ENCODE measurements at places on chromosomes 7 and 10.

DNA sequence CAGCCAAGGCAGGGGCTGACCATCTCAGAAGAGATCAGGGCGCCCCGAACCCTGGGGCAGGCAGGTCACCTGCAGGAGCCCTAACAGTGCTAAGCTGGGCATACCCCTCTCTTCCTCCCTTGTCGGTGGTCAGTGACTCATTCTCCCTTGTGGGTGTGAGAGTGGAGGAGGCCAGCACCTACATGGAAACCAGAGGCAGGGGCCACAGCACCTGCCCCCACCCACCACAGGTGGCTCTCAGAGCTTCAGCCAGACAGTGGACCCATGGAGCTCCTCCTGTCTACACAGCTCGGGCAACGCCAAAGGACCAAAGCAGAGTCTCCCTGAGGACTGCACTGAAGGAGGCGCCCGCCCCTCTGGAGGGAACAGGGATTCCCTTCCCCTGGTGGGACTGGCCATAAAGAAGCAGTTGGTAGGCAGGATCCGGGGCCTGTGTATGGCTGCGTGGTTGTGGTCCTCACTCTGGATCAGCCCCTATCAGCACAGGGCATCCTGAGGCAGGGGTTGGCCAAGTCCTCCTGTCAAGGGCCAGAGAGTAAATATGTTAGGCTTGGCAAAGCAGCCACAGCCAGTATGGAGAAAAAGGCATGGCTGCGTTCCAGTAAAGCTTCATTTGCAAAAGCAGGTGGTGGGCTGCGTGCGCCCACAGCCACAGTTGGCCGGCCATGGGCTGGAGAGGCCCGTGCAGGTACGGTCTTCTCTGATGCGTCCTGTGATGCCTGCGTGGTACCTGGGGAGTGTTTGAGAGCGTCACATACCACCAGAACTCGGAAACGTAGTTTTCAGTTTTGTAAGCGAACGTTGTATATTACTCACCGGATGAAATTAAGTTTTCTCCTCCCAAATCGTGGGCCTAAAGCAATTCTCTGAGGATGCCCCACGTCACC is 198.2 kb downstream of the EBF3 start:
- DNase-seq, result peak; percentile 35

DNA sequence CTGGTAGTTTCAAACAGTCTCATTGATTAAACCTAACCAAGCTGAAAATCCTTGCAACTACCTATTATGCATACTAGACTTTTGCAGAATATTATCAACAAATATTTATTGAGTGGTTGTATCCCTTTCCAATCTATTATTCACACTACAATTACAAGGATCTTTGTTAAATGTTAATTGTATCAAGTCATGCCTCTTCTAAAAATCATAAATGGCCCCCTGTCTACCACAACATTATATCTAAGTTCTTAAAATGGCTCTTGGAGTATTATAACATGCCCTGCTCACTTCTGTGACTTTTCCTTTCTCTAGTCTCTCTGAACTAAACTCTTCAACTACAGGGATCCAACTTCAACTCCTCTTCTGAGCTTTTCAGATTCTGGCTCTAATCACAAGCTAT is 219.3 kb downstream of the IMMP2L start:
- no peak for DNase-seq

GRCh38 chr7:41582116-41582515 is 120.8 kb downstream of the INHBA start:
- DNase-seq, result no peak

GRCh38 chr10:125551247-125551646 is 131.7 kb downstream of the TEX36 start:
- DNase-seq, result no peak

DNA sequence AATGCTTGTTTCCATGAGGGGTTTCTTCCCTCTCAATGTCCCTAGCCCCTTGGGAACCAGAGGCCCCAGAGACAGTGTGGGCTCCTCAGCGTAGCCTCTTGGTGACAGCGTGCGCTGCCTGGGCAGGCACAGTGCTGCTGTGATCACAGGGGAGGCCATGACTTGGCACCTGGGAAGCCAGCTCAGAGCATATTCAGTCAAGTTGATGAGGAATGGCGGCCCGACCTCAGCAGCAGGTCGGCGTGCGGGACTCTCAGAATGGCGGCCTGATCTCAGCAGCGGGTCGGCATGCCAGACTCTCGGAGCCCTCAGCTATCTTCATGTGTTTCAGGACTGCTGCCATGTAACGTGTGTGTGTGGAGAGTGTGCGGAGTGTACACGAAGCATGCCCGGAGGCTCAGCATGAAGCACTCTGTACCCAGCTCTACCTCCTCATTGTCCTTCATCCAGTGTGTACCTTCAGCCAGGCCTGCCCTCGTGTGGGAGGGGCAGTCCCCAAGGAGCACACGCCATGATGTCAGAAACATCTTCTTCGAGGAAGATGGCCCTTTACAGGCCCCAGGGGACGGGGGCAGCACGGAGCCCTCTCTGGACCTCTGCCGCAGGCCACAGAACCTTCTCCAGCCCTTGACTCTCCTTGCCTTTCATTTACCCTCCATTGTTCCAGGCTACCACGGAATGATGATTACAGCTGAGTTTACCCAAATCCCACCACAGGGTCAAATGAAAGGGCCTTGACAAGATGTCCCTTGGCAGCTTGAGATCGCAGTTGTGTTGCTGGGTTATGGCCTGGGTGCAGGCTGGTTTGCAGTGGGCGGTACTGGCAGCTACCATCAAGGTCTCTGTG is 130.4 kb downstream of the SMURF1 start:
- peak; percentile 38 for DNase-seq

DNA sequence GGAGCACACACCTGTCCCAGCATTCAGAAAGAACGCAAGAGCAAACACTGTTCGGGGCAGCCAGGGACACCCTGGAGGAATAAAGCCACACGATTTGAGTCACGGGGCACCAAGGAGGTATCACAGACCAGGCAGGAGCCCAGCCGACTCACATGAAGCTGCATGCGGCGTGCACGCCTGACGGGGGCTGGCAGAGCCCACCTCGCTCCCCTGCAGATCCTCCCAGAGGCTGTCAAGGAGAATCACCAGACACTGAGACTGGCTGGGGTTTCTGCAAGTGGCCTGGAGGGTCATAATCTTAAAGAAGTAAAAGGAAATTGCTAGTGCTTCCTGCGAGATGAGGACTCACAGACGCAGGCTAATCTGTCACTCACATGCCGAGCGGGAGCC is 61.6 kb downstream of the TCERG1L start:
- peak; percentile 76 for DNase-seq

GRCh38 chr7:122791959-122792545 is 89.3 kb upstream of the RNF148 start:
- no peak for DNase-seq

- DNase-seq, result no peak
Observed at GRCh38 chr10:118720685-118721538, 33.9 kb downstream of the CACUL1 start.

DNA sequence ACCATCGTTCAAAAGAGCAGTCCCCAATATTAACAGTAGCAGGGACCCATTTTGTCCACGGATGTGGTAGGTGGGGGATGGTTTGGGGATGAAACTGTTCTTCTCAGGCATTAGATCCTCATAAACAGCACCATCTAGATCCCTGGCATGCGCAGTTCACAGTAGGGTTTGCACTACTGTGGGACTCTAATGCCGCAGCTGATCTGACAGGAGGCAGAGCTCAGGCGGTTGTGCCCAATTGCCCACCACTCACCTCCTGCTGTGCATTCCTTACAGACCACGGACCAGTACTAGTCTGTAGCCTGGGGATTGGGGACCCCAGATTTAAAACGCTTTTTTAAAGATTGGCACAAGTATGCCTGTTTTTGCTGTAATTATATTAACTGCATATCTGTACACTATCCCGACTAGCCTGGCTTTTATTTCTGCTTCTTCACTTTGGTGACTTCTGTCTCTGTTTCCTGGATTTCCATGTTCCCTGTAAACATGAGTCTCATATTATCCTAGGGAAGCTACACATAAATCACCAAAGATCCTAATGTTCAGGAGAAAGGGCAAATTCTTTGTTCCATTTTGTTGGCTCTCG is 163.3 kb upstream of the AKR1E2 start:
- peak; percentile 79 for DNase-seq

DNA sequence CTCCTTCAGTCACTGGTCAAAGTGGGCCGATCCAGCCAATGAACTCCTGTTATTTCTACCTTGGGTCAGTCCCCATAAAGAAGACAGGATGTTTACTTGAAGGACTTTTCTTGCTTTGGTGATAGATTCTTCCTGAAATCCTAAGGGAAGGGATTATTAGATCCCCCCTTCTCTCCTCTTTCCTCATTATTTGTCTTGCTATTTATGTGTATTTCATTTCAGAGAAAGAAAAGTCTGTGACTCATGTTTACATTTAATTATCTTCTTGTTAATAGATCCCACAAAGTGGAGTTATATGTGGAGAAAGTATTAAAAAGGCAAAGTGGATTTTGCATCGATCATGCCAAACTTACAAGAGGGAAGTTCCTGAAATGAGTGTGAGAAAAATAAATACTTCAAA is 341.5 kb downstream of the PHTF2 start:
- DNase-seq, result no peak

DNA sequence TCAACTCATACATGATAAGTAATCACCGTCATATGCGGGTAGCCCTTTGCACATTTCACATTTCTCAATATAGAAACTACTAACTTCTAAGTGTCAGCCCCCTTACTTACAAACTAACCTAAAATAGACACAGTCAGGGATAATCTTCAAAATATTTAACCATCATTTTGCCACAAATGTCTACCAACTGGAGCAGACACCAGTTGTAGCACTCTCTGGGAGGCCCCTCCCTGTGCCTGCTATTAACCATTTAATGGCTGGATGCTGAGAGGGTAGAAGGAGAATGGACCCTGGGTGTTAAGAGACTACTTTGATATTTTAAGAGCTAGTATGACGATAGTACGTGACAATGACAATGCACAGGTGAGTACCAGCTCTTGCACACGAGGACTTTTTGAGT is 116.4 kb downstream of the SORBS1 start:
- DNase-seq, result no peak

- DNase-seq, result peak; percentile 78
Observed at GRCh38 chr10:30788307-30788706, 158.8 kb upstream of the LYZL2 start.

GRCh38 chr7:147611431-147611830 is 979.1 kb upstream of the C7orf33 start:
- DNase-seq, result no peak

DNA sequence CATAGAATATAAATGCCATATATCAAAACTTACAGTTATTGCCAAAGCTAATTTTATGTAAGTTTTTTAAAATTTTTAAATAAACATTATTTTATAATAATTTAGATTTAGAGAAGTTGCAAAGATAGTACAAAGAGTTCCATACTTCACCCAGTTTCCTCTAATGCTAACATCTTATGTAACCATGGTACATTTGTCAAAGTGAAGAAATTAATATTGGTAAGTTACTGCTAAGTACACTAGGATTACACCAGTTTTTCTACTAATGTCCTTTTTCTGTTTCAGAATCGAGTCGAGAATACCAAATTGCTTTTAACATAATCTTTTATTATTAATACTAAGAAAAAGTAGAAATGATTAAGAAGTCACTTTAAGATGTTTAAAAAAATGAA is 29.2 kb downstream of the CSGALNACT2 start:
- no peak for DNase-seq

DNA sequence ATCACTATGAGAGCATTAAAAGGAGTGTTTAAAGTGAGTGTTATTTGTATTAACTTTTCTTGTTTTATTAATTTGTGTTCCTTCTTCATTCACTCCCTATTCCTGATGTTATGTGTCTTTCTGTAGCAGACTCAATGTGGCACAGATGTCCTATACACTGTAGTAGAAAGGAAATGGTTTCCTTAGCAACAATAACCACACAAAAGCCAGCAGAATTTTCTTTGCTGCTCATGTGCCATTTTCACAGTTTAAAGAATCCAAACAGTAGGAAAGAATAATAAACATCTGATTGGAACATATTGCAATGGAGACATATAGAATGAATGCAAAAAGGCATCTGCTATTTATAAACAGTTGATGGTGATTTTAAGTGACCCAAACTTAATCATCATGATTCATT is 763.6 kb downstream of the PHTF2 start:
- DNase-seq, result no peak

- no peak for DNase-seq
Observed at GRCh38 chr10:33252794-33253203, 81.7 kb downstream of the NRP1 start.

- DNase-seq, result no peak
Observed at GRCh38 chr10:11234857-11235531, 217.3 kb downstream of the CELF2 start.

DNA sequence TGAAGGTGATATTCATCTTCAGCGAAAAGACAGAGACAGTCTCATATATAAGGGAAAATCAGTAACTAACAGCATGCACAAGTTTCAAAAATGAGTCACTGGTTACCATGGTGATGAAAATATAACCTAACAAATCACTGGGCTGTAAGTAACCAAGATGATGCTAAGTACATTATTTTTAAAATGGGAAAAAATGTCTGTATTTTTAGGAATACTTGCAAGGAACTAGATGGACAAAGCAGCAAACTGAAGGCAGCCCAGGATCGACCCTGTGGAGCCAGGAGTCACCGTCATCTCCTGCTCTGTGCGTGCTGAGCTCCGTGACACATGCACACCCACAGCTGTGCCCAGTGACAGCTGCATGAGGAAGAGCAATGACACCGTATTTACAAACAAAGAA is 137.3 kb downstream of the ELMO1 start:
- DNase-seq, result no peak

- DNase-seq, result no peak
Observed at GRCh38 chr7:157955348-157955999, 618.7 kb downstream of the DNAJB6 start.

DNA sequence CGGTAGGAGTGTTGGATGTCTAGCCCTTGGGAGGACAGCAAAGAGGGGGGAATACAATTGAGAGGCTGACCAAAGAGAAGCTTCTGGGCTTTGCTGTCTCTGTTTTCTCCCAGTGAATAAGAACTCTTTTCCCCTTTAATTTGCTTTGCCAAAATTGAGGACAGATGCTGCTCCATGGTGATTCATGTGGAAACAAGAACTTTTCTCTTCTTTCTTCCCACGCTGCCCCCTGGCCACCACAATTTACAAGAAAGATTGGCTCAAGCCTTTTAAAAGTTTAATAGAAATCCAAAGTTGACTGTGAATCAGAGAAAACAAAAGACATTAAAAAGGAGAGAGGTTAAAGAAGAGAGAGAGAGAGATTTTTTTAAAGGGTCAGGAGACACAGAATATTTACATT is 49.0 kb downstream of the PRR15 start:
- no peak for DNase-seq

DNA sequence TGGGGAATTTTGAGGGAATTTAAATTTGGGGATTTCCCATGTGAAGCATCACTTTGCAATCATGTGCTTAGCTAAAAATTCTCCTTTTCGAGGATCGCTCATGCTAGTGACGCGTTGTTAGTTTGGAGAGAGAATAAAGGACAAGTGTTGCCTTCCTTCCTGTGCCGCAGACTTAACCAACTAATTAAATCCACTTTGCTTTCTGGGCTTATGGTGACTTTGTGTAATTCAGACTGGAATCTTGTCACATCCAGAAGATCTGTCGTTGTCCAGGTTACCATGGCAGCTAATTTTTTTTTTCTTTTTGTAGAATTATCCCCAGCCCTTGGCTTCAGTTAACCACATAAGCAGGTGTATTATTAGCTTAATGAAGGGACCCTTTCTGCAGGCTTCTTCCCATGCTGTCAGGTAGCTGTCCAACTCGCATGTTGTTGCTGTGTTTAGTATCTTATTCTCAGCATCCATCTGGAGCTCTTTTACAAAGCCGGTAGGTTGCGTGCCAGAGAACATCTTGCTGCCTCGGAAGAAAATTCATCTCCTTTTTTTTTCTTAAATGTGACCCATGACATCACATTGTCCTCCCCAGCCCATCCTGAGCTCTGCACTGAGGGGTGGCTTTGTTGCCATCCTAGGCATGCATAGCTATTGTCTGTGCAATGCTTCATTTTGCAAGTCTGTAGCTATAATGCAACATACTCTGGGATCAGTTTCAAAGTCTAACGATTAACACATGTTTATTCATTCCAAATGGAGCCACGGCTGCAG is 47.2 kb upstream of the NRP1 start:
- DNase-seq, result no peak

Measured in islet precursor cell (in vitro differentiated cells).